Bone marrow (tissue), 2 donors: ENCODE measurements at places on chromosomes 2 and 18.

DNA sequence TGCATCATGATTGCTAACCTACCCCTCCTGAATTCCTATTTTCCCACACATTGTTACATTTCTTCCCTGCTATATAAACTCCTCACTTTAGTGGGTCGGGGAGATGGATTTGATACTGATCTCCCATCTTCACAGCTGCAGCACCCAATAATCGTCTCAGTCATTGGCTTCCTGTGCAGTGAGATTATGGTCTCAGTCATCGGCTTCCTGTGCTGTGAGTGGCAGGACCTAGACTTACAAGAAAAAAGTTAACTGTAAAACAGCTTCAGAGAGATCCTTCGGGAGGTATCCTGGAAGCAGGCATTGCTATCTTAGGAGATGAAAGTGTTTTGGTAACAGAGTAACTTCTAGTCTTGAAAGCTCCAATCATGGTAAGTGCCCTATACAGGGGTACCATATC lies 3.4 kb upstream of the ZNF892 start:
- DNase-seq, result no peak

- no peak for DNase-seq
These were observed 73.8 kb downstream of the APOB start for GRCh38 chr2:20970068-20970467.

- DNase-seq, result no peak
These were observed 33.6 kb downstream of the APCDD1 start for GRCh38 chr18:10488017-10488416.

GRCh38 chr2:212994976-212995375 lies 156.4 kb downstream of the IKZF2 start:
- DNase-seq, result no peak

DNA sequence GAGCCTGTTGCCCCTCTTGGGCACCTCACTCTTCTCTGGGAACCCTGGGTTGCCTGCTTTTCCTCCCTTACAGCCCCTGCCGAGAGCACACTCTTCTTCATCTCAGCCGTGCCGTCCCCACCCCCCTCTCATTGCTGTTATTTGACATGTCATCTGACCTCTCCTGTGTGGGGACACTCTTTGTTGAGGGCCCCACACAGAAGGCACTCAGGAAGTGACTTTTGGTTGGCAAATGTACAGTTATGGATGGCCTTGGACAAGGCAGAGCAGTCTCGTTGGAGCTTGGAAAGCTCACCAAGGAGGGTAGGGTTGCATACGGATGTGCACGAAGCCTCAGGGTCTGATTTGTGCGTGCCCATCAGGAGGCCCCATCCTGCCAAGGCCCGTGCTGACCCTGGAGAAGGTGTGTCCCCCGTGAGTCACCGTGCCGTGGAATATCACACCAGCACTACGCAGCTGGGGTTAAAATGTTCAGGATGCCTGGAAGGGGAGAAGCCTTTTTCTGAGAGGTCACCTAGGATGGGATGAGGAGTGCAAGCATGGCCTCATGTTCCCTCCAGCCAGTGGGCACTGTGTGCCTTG lies 93.9 kb downstream of the CTIF start:
- DNase-seq, result no peak

- DNase-seq, result no peak
These were observed 25.8 kb downstream of the ZC3H6 start for GRCh38 chr2:112301171-112301584.

- no peak for DNase-seq
These were observed 246.1 kb downstream of the TWIST2 start for GRCh38 chr2:239093952-239094351.

GRCh38 chr2:118059919-118060478 lies 28.3 kb upstream of the INSIG2 start:
- DNase-seq, result no peak

DNA sequence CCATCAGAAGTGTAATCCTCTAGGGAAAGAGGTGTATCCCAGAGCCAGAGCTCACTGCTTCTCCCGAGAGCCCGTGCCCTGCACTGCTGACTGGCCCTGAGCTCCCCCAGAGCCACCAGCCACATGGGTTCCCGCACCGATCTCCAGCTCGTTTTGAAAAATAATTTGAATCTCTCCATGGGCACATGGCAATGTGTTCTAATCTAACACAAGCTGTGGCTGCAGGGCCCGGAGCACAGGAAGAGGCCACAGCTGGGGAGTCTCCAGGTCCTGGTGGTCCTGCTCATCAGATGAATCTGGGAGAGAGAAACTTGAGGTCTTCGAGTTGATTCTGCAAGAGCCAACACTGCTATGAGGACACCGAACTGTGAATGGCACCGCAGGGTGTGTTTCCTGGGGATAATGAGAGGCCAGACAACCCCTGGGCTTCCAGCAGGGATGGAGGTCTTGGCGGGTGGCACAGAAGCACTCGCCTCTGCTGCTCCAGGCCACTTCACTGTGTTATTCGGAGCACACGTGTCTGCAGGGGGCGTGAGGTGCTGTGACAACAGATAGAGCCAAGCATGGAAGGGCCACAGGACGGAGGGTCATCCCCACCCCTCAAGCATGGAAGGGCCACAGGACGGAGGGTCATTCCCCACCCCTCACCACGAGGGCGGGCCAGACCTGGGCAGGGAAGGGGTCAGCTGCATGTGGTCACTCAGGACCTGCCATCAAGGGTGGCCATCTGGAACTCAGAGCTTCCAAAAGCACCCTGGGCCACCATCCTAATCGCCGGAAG lies 196.8 kb downstream of the NDUFA10 start:
- DNase-seq, result no peak

DNA sequence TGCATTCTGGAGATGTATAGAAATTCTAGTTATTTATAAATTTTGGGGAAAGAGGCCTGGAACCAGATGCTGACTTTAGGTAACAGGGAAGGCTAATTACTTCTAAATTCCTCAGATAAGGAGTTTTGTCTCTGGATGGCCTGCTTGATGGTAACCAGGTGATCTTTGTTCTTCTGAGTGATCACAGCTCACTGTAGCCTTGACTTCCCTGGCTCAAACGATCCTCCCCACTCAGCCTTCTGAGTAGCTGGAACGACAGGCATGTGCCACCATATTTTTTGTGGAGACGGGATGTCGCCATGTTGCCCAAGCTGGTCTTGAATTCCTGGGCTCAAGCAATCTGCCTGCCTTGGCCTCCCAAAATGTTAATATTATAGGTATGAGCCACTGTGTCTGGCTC lies 54.4 kb upstream of the MSH6 start:
- DNase-seq, result no peak
